Left lung (tissue), 14 donors: ENCODE measurements at places on chromosomes 1 and 21.

GRCh38 chr1:186927884-186928283 is 99.1 kb downstream of the PLA2G4A start:
- DNase-seq: no peak

DNA sequence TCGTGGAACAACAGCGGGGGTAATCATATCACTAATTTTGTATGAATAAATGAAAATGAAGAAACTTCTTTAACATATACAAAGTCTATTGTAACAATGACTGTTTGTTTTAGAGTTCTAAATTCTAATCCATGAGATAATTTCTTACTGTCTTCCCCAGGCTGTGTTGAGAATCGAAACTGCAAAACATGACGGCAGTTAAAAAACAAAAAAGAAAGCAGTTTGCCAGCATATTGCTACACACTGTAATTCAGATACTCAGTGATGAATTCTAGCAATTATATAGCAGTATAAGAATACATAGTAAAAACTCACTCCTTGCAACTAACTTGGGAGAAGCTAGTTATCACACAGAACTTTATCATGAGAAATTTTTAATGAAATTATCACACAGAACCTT is 22.1 kb downstream of the INSL5 start:
- DNase-seq: no peak

DNA sequence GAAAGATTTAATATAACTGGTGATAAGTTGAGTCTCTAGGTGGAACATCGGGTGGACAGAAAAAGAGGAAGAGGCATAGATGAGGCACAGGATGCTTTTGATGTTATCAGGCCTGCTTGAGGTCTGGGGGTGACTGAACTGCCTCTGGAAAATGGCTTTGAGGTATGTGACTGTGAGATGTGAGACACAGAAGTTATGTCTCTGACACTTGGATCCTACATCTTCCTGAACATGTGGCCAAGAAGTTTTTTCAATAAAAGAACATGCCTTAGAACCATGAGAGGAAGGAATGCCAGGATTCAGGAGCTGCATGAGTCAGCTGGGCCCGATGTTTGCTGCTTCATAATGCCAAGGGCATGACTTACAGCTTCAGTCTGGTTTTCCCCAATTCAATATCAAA is 11.5 kb upstream of the AIM2 start:
- DNase-seq: no peak

DNA sequence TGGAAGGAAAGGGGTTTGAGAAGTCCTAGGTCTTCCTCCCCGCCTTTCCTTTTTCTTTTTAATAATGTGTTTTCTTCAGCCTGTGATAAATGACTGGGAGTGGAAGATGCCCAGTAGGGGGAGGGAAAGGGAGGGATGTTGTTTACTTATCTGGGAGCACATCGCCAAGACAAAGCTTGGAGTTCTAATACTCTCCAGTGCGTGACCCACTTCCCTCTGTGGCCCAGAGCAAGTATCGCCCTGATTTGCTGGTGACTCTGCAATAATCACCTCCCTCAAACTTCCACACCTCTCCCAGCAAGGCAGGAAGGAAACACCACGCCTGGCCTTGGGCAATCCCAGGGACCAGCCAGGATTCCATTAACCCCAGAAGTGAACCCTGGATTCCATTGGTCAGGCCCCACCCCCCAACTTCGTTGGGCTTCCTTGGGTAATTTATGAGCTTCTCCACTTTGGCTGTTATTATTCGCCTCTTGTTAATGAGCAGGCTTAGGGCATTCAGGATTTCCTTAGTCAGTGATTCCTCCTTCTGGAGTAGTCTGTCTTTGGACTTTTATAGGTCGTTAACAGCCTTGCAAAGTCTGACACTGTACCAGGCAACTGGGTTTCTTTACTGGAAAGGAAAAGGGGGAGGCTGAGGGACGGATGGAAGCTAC is 24.3 kb upstream of the GRHL3 start:
- no peak for DNase-seq

DNA sequence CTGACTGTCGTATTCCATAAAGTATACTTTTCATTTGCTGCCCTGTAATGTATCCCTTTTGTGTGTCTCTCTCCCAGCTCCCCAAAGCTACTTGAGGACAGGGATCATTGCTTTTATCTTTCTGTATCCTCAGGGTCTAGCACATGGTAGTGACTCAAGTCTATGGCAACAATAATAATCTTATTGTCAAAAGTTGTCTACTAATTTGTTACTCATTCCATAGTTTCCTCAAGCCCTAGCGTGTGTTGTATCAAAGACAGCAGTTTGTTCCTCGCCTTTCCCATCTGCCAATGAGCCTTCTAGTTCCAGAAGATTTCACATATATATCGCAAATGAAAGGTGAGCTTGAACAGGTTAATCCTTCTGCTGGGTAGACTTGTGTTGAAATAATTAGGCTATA is 9.8 kb upstream of the SLC30A1 start:
- no peak for DNase-seq

DNA sequence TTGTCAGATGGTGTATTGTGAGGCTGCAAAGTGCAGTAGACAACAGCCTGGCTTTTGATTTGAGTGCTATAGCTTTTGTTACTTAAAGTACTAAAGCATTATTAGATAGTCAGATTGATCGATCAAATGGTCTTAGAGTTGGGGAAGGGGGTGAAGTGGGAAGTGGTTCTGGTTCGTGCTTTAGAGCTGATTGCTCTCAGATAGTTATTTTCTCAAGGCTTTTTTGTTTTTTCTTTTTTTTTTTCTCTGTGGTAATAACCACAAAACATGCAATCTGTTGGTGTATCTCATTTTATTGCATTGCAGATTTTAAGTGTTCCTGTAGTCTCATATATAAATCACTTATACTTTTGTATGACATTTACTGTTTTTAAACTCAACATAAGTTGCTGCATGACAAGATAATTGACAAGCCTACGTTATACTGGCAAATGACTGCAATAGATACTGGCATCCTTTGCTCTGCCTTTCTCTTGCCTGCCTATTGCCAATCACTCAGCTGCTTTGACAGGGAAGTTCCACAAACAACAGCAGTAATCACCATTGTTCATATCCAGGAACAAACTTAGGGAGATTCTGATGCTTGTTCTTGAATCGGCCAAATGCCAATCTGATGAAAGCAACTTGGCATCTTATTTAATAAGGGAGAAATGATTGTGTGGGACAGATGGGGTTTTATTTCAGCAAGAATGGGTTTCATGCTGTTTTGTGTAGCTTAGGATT is 125.0 kb upstream of the B3GALT2 start:
- no peak for DNase-seq

GRCh38 chr21:32483293-32483595 is 70.7 kb downstream of the EVA1C start:
- DNase-seq: peak; percentile 54

GRCh38 chr21:26962621-26963181 is 4.2 kb downstream of the ADAMTS5 start:
- no peak for DNase-seq

DNA sequence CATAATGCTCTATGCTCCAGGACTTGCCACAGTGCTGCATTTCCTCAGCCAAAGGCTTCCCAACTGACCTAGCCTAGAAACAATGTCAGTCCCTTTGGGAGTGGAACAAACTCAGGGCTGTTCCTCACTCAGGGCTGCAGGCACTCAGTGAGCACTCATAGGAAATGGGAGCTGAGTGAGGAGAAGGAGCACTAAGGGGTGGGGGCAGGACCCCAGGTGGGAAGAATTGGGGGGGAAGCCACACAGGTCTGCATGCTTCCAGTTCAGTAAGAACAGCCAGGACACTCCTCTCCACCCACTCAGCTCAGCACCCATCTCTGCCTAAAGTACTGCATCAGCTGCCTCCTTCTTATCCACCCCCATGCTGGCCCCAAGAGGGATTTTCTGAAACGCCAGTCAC is 7.3 kb upstream of the SLC5A9 start:
- DNase-seq: no peak

- peak; percentile 83 for DNase-seq
These were observed 92.1 kb downstream of the SYF2 start for GRCh38 chr1:25140073-25140797.

- peak; percentile 48 for DNase-seq
These were observed 175.1 kb downstream of the CAMTA1 start for GRCh38 chr1:6960291-6960811.

GRCh38 chr1:202935844-202936243 is 8.8 kb upstream of the KLHL12 start:
- no peak for DNase-seq

GRCh38 chr21:14871861-14872260 is 192.9 kb downstream of the NRIP1 start:
- no peak for DNase-seq

DNA sequence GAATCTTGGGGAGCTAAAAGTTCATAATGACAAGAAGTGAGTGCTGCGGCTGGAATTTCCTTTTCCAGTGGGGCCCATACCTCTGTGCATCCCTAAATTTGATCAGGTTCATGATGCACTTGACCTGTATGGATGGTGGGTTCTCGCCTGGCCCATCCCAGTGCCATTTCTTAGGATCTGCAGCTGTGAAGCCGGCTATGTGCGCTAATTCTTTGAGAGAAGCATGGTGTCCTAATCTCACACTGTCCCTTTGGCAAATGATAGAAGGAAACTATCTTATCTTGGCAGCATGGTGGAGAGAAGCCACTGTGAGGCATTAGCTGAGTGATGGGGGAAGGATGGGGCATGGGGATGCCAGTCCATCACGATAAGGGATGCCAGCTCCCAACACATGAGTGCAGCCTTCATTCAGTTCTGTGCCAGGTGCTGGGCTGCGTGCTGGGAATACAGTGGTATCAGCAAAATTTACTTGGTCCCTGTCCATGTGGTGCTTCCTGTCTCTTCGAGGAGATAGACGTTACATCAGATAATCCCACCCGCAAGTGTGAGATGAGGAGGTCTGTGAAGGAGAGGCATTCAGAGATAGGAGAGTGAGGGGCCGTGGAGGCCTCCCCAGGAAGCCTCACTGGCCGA is 30.5 kb downstream of the STUM start:
- DNase-seq: no peak

- no peak for DNase-seq
These were observed 77.4 kb upstream of the CAMK1G start for GRCh38 chr1:209506101-209506500.

GRCh38 chr1:5720484-5720883 is 271.7 kb downstream of the NPHP4 start:
- no peak for DNase-seq

- no peak for DNase-seq
These were observed 104.1 kb downstream of the SYF2 start for GRCh38 chr1:25128121-25128621.

DNA sequence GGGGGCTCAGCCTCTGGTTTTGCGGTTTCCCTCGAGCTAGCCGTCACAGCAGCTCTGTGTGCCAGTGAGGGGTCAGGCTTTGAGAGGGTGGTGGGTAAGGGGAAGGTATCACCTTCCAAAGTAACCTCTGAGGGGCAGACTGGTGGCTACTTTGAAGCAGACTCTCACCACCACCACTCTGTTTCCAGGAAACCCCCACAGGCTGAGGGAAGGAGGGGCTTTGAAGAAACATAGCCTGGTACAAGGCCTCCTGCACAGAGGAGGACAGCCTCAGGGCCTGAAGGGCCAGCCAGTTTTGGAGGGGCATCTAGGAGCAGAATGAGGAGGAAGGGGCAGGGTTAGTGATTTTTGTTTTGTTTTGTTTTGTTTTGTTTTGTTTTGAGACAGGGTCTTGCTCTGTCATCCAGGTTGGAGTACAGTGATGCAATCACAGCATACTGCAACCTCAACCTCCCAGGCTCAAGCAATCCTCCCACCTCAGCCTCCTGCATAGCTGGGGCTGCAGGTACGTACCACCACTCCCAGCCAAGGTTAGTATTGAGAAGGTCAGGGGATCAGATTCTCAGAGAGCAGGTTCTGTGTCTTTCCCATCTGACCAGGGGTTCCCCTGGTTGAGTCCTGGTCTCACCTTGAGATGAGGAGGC is 17.2 kb upstream of the ZNF683 start:
- no peak for DNase-seq

DNA sequence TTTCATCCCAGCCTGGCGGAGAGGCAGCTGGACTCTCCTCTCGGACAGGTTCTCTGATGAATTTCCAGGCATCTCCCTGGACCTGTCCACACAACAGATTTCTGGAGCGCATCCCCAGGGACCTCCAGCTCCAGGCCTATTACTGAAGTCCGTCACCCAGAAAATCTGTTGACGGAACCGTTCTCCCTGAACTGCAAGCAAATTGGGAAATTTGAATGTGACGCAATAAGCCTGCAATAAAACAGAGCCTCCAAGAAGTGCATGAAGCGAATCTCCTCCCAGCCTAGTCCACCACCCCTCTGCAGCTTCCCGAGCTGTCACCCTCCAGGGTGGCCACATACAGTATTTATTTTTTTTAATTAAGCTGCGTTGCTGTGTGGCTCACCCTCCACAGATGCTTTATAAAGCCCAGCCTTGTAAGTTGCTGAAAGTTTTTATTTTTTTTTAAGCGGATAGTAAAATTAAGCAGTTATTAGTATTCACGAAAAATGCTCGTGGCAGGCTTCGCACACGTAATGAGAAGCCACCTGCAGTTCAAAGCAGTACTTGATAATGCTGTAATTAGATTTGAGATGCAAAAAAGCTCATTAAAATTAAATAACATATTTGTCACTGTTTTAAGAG is 173.3 kb downstream of the CAMTA1 start:
- DNase-seq: no peak

- DNase-seq: no peak
These were observed 2.2 kb upstream of the FBLIM1 start for GRCh38 chr1:15756143-15757015.

- no peak for DNase-seq
These were observed 7.1 kb downstream of the PTPN7 start for GRCh38 chr1:202153284-202153683.

GRCh38 chr1:207565546-207566468 is 69.8 kb downstream of the CR1 start:
- DNase-seq: no peak

GRCh38 chr1:28510970-28511440 is 5.2 kb downstream of the RCC1 start:
- no peak for DNase-seq

- DNase-seq: no peak
These were observed 33.0 kb downstream of the KCNC4 start for GRCh38 chr1:110243146-110243545.
